ENCODE measurements at places on chromosomes 3 and 15.

- peak; percentile 33 for DNase-seq
Observed at GRCh38 chr15:33068007-33068481, 126.5 kb downstream of the FMN1 start.

DNA sequence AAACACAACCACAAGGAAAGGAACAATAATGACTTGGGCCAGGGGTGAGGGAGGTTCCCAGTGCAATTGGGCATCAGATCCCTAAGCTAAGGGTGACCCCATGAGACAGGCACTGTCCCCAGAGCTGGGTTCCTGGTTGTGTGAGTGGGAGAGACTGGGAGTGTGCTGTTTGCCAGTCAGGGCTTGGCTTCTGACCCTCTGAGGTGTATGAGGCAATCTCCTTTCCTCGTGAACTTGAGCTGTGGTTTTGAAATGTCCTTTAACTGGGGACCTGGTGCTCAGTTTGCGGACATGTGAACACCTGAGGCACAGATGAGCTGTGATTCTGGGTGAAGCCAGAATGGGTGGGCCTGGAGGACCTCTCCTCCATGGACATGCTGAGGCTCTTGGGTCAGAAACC is 58.5 kb upstream of the PLXNA1 start:
- no peak for DNase-seq

DNA sequence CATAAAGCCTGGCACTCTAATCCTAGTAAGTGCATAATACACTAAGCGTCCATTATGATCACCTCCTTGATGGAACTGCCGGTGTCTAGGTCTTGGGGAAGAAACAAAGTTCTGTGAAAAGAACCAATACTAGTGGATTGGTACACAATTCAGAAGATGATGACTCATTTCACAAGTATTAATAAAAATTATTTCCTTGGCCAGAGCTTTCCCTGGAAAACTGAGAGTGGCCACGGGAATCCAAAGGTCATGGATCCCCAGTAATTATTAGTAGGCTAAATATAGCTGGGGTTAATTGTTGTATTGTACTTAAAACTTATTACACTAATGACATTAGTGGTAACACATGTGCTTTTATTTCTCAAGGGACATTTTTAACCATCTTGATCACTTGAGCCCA is 808.0 kb upstream of the NR2F2 start:
- no peak for DNase-seq

GRCh38 chr3:44232407-44232806 is 9.3 kb upstream of the TOPAZ1 start:
- no peak for DNase-seq

DNA sequence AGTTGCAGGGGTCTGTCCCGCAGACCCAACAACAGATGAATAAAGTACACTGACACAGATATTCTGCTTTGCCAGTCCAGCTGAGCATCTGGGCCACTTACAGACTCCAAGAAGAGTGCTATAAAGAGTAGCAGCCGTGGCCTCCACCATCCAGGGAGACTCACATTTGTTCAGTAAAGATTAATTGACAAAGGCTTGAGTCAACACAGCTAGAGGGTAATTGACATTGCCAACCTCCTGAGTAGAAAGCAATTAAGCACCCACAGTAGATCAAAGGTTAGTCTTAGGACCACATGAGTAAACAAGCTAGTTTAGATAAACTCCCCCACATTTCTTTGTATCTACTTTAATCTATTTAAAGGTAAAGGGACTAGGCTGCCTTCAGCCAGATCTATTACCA is 16.3 kb upstream of the CRTC3 start:
- no peak for DNase-seq

GRCh38 chr3:132006605-132007204 is 28.1 kb downstream of the CPNE4 start:
- peak; percentile 5 for DNase-seq

GRCh38 chr15:32029862-32030781 is at the start of gene CHRNA7:
Gene CHRNA7, plus strand, starts transcription at chr15:32030515. Its CDS starts 80 bp downstream, at chr15:32030595.
- no peak for DNase-seq

GRCh38 chr3:42229942-42230688 is 35.9 kb downstream of the CCK start:
- DNase-seq: no peak

DNA sequence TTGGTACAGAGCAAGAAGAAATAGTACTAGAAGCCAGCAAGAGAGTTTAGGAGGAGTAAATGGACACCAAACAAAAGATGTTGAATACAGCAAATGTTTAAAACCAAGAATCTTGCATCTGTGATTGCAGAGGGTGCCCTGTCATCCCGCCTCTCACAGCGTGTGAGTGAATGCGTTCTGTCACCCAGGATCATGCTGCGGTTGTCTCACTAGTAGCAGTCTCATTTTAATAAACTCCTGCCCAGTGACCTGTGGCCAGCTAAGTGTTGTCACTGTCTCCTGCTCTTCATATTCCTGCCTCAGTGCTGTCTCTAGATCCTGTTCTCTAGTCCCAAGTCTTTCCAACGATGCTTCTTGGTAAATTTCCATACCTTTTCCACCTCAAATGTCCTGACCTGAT is 584.6 kb downstream of the MCTP2 start:
- no peak for DNase-seq

DNA sequence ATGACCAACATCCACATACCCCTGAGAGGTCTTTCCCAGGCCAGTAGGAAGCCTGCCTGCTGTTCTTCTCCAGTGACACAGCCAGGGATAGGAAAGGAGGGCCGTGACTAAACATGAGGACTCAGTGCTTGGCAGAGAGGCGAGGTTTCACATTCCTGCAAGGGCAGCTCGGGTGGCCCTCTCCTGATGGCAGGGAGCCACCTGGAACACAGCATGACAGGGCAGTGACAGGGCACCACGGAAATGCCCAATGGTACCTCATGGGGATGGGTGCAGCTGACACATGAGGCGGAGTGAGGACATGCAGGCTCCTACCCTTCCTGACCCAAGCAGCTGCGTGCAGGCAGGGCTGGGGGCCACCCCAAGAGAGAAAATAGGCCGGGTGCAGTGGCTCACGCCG is 7.4 kb upstream of the TGM5 start:
- peak; percentile 66 for DNase-seq

- no peak for DNase-seq
Observed at GRCh38 chr15:85652457-85652856, 142.3 kb downstream of the KLHL25 start.

Data from epithelial cell of prostate (primary cell).